ENCODE measurements at places on chromosomes 1 and 21.

GRCh38 chr1:7705908-7706216, 65.2 kb upstream of the VAMP3 start:
- no peak for DNase-seq

GRCh38 chr1:160860840-160861505, 1.7 kb downstream of the CD244 start:
- DNase-seq, result no peak

- DNase-seq, result no peak
These were observed 165.3 kb downstream of the SDCCAG8 start for GRCh38 chr1:243420946-243421685.

GRCh38 chr1:40903106-40903505, 40.9 kb upstream of the CITED4 start:
- DNase-seq, result no peak

DNA sequence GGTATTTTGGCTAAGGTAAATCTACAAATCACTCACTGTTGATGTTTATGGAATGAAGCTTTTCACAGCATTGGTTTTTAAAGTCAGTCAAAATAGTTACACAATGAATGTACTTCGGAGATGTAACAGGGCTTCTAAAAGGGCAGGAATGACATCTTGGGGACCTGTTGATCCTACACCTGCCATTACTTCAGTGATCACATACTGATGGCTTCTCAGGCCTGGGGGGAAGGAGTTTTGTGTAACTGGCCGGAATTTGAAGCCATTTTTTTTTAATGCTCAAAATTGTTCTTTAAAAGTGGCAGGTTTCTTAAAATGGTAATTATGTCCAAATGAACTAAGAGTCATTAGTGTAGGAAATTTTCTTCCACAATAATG, 11.2 kb downstream of the RPL5 start:
- no peak for DNase-seq

DNA sequence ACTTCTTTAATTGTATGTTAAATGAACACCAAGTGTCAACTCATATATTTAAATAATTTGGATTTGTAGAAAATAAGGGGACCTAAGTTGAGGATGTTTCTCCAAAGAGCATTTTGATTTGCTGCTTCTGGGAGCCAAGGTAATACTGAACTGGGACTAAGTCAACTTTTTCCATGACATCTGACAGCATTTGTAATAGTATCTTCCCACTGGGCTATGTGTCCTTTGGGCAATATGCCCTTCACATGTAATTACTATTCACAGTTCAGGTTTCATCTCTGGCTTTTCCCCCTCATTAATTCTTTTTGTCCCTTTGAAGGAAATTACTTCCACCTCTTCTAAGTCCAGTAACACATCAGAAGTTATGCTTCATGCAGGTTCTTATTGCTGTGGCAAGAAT, 36.7 kb upstream of the HP1BP3 start:
- DNase-seq, result no peak

DNA sequence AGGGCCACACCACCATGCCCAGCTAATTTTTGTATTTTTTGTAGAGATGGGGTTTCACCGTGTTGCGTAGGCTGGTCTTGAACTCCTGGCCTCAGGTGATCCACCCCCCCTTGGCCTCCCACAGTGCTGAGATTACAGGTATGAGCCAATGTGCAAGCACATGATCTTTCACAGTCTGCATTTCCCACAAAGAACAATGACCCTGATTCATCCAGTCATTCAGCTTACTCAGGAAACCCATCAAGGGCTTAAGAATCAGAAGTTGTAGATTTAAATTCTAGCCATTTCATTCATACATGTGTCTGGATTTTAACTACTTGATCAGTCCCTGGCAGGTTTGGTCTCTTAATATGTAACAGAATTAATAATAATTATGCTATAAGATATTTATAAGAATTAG, 2065.7 kb downstream of the MRPL39 start:
- no peak for DNase-seq

- DNase-seq, result no peak
These were observed 146.9 kb downstream of the PDE4B start for GRCh38 chr1:65939636-65940035.

GRCh38 chr1:243505986-243506689, 250.3 kb downstream of the SDCCAG8 start:
- no peak for DNase-seq

- DNase-seq, result no peak
These were observed 7.1 kb upstream of the USF1 start for GRCh38 chr1:161052899-161053298.

DNA sequence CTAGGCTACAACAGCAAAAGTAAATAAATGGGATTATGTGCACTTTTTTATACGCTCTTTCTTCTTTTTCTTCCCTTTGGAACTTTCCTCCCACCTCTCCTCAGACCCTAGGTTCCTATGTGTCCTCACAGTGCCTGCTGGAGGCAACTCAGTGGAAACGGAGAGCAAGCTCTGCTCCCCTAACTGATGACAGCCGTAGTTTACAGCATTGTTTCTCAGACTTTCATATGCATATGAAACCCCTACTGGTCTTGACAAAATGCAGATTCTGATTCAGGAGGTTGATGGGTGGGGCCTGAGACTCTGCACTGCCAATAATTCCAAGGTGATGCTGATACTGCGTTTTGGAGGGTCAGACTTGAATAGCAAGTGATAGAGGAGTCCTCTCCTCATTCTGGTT, 34.3 kb upstream of the HMCN1 start:
- DNase-seq, result no peak

DNA sequence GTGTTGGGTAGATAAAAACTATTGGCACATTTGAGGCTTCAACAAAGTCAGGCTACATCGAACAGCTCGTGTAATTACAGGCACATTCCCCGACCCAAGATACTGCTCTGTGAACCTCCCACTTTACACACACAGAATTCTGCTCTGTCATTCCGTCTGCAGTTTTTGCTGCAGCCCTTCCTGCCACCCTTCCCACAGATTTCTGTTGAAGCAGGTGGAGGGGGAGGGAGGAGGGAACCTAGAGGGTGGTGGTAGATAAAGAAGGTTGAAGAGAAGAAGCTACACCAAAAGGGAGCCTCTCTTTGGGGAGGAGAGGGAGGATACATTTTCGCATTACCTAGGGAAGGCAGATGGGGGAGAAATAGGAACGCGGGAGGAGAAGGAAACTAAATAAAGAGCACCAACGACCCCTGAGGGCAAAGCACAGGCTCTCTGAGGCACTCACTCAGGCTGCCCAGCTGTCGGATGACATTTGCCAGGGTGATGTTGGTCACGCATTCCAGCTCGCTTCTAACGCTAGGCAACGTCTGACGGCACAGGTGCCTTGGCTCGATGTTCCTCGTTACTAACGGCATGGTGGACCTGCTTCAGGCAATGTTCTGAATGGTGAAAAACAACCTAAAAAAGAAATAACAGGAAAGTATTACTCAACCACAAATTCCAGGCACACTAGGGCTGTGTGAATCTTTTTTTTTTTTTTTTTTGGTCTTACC, 36.0 kb downstream of the GPR3 start:
- no peak for DNase-seq

- no peak for DNase-seq
These were observed 8.5 kb upstream of the PRDM15 start for GRCh38 chr21:41887667-41888066.

DNA sequence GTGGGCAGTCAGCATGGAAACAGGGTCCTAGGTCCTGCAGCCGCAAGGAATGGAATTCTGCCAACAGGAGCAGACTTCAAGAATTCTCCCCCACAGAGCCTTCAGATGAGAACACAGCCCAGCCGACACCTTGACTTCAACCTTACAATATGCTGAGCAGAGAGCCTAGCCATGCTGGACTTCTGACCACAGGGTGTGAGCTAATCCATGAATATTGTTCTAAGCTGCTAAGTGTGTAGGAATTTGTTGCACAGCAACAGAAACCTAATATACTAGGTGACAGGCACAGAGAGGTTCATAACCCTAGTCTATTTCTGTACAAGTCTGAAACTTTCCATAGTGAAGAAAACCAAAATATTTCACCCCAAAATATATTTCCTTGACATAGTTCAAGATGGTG, 32.9 kb upstream of the IFNGR2 start:
- no peak for DNase-seq

- no peak for DNase-seq
These were observed 10.9 kb downstream of the ARHGEF2 start for GRCh38 chr1:155967341-155968050.

- DNase-seq, result no peak
These were observed 165.4 kb downstream of the PLXNA2 start for GRCh38 chr1:208078752-208079151.

DNA sequence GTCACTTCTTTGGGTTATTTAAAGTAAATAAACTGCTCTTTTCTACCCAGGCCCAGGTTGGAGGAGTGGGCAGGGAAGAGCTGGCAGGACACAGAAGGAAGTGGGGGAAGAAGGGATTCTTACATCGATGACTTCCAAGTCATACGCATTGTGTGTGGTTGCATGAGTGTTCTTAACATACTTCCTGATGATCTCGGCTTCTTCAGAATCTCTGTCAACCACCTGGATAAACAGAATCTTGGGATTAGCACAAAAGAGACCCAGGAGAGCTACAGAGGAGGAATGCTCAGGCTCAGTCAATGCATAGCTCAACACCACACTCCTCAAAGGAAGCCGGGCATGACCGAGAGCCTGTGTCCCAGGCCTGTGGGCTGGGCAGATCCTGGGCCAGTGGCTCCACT, 42.1 kb downstream of the PARP1 start:
- no peak for DNase-seq

DNA sequence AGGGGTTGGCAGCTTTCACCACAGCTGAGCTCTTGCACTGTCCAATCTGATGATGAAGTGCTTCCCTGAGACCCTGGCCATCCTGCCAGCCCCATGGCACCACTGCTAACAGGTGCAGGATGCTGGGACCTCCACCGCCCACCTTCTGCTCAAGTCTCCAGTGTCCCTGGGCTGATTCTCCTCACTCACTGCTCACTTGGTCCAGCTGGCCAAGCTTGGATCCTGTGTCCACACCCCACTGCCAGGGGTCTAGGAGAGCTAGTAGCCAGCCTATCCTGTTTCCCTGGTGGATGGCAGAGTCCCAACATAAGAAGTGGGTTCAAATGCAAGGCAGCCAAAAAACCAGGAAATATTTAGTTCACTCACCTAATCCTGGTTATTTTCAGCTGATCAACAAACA, 217.2 kb upstream of the IRF2BP2 start:
- DNase-seq, result no peak

DNA sequence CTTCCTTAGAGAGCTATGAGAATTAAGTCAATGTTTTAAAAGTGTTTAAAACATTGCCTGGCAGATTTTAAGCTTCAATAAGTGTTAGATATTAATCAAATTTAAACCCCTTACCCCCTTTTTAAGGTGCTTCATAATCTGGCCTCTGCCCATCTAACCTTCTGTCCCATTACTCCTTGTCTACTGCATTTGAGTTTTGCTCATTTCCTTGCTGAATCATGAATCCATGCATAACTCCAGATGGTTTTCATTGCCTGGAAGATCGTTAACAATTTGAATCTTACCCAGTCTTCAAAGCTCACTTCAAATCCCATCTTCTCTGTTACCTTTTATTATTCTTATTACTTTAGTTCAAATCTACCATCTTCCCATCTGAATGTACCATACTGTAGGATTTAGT, 4.6 kb downstream of the HJV start:
- no peak for DNase-seq
